Fibroblast of skin of back (primary cell): ENCODE measurements at places on chromosomes 3 and 15.
A peak's percentile ranks its signal among the peaks of the same experiment; 100 is the strongest.

DNA sequence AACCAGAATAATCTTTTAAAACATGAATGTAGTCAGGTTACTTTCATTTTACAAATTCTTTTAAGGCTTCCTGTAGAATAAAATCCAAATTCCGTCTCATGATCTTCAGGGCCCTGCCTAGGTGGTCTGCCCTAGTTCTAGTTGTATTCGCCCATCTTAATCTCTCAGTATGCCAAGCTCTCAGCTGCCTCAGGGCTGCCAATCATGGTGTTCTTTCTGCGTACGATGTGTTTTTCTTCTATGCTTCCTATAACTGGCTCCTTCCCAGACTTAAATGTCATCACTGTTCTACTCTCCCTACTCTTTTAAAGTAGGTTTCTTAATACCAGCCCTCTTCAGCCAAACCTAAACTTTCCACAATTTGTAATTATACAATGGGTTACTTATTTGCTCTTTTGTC, 107.4 kb downstream of the GREM1 start:
- DNase-seq, result peak; percentile 61

DNA sequence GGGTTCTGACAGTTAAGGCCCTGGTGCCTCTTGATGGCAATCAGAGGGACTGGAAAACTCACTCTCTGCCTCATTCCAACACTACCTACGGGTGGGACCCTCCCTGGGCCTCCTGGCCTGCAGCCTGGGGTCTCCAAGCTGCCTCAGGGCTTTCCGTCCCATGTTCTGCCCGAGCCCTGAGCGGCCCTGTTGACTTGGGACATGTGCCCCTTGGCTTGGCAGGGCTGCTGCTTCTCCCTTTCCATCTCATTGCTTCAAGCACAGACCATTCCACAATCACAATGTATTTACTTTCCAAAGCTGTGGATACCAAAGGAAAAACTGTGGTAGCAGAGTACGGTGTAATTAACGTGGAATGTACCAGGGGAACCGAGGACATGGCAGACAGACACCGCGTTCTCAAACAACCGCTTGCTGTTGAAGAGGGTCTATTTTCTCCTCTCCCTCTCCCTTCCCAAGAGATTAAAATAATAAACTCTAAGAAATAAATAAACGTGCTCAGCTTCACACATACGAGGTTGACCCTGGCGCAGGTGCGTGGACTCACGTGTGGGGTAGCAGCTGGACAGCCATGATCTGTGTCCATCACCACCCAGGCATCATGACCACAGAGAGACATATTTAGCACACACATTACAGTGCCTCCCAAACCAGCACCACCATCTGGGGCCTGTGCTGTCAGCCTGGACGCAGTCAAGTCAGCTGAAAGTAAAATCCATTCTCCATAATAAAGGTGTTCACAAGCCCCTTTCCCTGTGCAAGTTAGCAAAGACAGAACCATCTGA, 172.0 kb downstream of the XXYLT1 start:
- DNase-seq, result no peak

- DNase-seq, result no peak
Observed at GRCh38 chr15:93563218-93563617, 474.2 kb upstream of the RGMA start.

DNA sequence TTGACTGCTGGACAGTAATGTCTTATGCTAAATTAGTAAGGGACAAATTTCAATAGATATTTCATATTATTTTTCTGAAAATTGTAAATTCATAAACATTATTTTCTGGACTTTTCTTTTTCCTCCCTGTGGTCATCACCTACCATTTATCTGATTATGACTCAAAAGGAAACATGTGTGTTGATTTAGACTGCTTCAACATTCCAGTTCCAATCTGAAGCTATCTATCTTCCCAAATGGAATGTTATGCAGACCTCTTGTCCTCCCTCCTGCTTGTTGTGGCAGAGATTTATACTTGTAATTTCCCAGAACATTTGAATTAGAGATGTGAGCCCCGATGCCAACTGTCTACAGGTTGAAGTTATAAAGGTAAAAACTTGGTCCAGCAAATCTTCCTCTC, 803.4 kb downstream of the TUSC7 start:
- peak; percentile 65 for DNase-seq

GRCh38 chr15:79193103-79193502, 89.4 kb upstream of the ANKRD34C start:
- no peak for DNase-seq

GRCh38 chr3:52077925-52078324, 21.6 kb upstream of the DUSP7 start:
- no peak for DNase-seq

GRCh38 chr3:187855131-187855530, 109.9 kb upstream of the BCL6 start:
- DNase-seq, result no peak

DNA sequence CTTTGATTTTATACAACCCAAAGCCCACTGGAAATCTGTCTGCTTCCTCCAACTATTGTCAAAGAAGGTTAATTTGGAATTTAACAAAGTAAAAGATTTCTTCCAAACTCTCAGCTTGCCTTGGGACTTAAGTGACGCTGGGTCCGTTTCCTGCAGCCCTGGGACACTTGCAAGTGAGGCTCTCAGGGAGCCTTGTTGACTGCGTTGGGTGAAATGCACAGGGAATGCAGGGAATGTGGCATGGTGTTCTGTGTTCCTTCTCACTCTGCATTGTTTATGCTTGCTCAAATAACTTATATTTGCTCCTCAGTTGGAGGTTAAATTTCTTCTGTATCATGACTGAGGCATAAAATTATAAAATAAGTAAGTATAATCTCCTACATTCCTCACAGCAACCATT, 60.9 kb upstream of the TJP1 start:
- DNase-seq, result peak; percentile 31

GRCh38 chr15:29345549-29346525, 76.2 kb upstream of the NSMCE3 start:
- DNase-seq, result no peak
